ENCODE measurements at places on chromosomes 2 and 18. TPM values are rescaled to one million over a fixed set of nuclear protein-coding genes. Genes with fewer than 3 reads are reported as not detected.

RAX gene
- not detected for total RNA-seq

DNA sequence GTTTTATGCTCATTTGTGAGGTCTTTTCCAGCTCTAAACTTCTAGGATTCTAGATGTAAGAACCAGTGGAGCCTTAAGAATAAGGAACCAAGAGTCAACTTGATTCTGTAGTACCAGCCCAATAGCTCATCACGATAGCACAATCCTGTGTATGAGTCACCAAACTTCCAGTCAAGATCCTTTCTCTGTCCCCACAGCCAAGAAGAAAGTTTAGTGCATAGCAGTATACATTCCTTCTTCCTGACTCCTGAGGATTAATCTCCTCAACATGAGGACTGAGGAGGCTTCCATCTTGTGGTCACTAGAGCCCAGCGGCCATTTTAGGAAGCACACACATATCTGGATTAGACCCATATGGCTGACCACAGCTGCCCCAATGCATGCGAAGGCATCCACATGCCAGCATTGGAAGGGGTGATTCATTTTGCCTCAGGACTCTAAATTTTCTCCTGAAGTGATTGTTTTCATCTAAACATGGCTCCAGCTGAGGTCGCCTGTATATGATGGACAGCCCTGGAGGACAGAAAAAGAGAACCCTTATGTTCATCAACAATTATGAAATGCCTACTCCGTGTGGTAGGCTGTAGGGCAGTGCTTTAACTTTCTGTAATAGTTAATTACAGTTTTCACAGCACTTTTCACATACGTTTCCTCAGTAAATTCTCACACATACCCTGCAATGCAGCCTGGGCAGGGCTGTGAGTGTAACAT is 53.5 kb downstream of the RASGRP3 start:
- no peak overlapping the region for H3K4me3 ChIP-seq
- no peaks in the 10 kb centered on the region for H3K36me3 ChIP-seq
- H3K27ac ChIP-seq: peak overlapping the region; percentile 23
- H3K27me3 ChIP-seq: no peaks in the 10 kb centered on the region

- peak; percentile 34 for DNase-seq
- no peaks in the 10 kb centered on the region for H3K4me1 ChIP-seq
- H3K4me3 ChIP-seq: no peak overlapping the region
- no peaks in the 10 kb centered on the region for H3K36me3 ChIP-seq
- no peaks in the 10 kb centered on the region for H3K27me3 ChIP-seq
Measured at GRCh38 chr2:128520791-128521190, 202.1 kb upstream of the HS6ST1 start.

DNA sequence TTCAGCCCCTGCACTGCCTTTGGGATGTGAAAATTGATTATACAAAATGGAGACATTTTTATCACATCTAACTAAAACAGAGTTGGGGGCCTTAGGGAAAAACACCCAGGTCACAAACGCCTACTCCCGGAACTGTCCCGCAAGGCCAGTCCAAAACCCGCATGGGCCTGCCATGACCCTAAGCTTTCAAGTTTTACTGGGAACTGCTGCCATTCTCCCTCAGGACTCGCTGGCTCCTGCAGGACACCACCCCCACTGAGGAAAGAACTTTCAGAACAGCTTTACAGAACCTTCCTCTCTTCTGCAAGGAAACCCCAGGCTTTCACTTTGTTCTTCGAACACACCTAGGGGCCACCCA is 320.4 kb upstream of the HS6ST1 start:
- no peak for DNase-seq
- no peak overlapping the region for H3K4me3 ChIP-seq
- H3K4me1 ChIP-seq: no peaks in the 10 kb centered on the region
- H3K27ac ChIP-seq: no peak overlapping the region

DNA sequence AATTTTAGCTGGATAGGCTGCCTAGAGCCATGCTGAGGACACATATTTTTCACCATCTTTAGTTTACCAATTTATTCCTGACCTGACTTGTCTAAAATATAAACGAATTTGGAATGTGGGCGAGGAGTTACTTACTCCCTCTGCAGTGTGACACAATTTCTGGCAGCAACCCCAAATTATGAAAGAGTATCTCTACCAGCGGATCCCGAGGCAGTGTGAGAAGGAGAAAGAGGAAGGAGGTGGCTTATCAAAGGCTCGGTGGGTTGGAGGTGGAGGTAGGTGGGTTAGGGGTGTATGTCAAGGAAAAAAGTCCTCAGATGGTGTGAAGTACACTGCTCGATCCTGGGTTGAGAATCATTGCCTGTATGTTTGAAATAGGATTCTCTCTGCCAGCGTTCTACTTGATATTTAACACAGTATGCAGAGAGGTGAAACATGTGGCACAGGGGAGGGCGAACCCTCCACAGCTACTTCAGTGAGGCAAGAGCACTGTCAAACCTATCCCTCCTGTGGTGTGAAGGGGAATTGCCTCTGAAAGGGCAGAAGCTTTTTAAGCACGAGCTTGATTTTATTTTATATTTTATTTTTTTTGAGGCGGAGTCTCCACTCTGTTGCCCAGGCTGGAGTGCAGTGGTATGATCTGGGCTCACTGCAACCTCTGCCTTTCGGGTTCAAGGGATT is 76.0 kb downstream of the RFTN2 start:
- peak overlapping the region; percentile 58 for H3K4me3 ChIP-seq
- peak; percentile 87 for DNase-seq
- no peaks in the 10 kb centered on the region for H3K36me3 ChIP-seq

DOK6 gene
- total RNA-seq: not detected

- no peaks in the 10 kb centered on the region for H3K4me1 ChIP-seq
- H3K27ac ChIP-seq: no peak overlapping the region
- no peak overlapping the region for H3K4me3 ChIP-seq
- DNase-seq: peak; percentile 14
- no peaks in the 10 kb centered on the region for H3K36me3 ChIP-seq
- peaks cover 55% of the 10 kb centered on the region for H3K27me3 ChIP-seq
Measured at GRCh38 chr2:169258045-169258601, 104.2 kb downstream of the LRP2 start.

DNA sequence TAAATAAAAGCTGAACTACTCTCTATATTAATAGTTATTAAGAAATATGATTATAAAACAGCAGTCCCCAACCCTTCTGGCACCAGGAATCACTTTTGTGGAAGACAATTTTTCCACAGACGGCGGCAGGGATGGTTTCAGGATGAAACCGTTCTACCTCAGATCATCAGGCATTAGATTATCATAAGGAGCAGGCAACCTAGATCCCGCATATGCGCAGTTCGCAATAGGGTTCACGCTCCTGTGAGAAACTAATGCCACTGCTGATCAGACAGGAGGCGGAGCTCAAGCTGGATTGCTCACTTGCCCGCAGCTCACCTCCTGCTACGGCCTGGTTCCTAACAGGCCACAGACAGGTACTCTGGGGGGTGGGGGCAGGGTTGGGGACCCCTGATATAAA is 19.3 kb upstream of the DSG2 start:
- H3K36me3 ChIP-seq: peaks cover 75% of the 10 kb centered on the region
- no peak overlapping the region for H3K4me3 ChIP-seq
- no peak for DNase-seq
- H3K4me1 ChIP-seq: no peaks in the 10 kb centered on the region
- H3K27me3 ChIP-seq: no peaks in the 10 kb centered on the region

Measured in MCF 10A (cell line).